Stimulated activated CD4-positive, alpha-beta T cell treated with anti-CD3 and anti-CD28 coated beads, Interleukin-15, amount 100 ng/mL, for 1 hour (primary cell): ENCODE measurements at places on chromosomes 7 and 10.

- no peak for DNase-seq
These were observed 24.4 kb upstream of the KBTBD2 start for GRCh38 chr7:32916006-32916405.

- DNase-seq: no peak
These were observed 586.7 kb upstream of the GALNT17 start for GRCh38 chr7:70545214-70545613.

- no peak for DNase-seq
These were observed 3.6 kb downstream of the ZSCAN21 start for GRCh38 chr7:100053215-100053614.

DNA sequence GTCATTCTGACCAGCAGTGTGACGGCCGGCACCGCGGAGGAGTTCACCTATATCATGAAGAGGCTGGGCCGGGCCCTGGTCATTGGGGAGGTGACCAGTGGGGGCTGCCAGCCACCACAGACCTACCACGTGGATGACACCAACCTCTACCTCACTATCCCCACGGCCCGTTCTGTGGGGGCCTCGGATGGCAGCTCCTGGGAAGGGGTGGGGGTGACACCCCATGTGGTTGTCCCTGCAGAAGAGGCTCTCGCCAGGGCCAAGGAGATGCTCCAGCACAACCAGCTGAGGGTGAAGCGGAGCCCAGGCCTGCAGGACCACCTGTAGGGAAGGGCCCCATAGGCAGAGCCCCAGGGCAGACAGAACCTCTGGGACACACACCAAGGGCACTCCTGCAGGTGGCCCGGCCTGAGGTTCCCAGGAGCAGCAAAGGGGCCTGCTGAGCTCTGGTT lies 9.0 kb downstream of the RBP3 start:
- DNase-seq: no peak

GRCh38 chr10:133475821-133476640 lies 22.3 kb downstream of the SCART1 start:
- DNase-seq: no peak

DNA sequence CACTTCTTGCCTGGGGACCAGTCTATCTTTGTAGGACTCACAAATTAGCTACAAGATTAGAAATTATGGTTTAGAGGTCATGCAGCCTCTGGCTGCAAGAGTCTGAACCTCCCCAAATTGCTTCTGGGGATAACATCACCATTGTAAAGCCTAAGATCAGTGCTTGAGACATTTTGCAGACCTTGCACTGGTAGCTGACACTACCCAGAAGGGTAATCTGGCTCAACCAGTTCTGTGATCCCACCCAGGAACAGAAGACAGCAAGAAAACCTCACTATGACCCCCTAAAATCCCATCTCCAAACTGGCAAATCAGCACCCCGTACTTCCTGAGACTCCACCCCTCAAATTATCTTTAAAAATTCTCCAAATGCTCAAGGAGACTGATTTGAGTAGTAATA lies 58.2 kb upstream of the CDK13 start:
- no peak for DNase-seq

DNA sequence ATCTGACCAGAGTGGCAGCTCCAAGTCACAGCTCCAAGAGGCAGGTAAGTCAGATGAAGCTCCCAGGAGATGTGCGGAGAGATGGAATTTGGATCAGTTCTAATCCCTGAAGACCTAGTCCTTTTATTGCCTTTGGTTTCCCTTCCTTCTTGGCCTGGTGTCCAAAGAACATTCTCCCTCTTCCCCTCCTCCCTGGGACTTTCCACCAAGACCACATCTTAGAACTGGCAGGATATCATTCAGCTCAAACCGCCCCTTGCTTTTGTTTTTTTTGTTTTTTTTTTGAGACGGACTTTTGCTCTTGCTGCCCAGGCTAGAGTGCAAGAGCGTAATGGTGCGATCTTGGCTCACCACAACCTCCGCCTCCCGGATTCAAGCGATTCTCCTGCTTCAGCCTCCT lies 190.8 kb downstream of the GFRA1 start:
- no peak for DNase-seq

- no peak for DNase-seq
These were observed 235.5 kb downstream of the ZEB1 start for GRCh38 chr10:31554556-31554955.

DNA sequence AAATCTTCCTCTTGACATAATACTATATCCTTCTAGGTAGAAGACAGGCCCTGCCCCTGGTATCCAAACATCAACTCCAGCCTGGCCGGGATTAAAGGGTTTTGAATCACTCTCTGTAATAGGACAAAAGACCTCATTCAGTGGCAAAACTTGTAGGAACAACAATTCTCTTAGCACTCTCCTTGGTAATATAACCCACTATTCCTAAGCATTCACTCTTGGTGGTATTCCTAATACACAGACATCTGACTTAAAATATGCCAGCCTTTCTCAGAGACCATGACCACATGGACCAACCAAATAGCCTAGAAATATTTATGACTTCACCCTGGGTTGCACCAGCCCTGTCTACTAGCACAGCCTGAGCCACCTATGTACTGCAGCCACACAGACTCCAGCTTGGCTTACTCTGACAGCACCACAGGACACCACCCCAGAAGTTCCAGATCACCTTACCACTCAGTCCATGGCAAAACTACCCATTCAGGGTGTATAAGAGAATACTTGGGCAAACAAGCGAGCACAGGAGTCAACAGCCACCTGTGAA lies 244.9 kb upstream of the NEBL start:
- no peak for DNase-seq

- no peak for DNase-seq
These were observed 5.8 kb downstream of the TSPAN15 start for GRCh38 chr10:69456880-69457693.

GRCh38 chr10:114885443-114885842 lies 52.6 kb upstream of the TRUB1 start:
- DNase-seq: no peak

GRCh38 chr10:74912182-74912581 lies 85.8 kb downstream of the KAT6B start:
- no peak for DNase-seq

- no peak for DNase-seq
These were observed 72.8 kb upstream of the NMT2 start for GRCh38 chr10:15241306-15241705.

GRCh38 chr7:104903846-104904245 lies 110.2 kb upstream of the KMT2E start:
- DNase-seq: no peak

DNA sequence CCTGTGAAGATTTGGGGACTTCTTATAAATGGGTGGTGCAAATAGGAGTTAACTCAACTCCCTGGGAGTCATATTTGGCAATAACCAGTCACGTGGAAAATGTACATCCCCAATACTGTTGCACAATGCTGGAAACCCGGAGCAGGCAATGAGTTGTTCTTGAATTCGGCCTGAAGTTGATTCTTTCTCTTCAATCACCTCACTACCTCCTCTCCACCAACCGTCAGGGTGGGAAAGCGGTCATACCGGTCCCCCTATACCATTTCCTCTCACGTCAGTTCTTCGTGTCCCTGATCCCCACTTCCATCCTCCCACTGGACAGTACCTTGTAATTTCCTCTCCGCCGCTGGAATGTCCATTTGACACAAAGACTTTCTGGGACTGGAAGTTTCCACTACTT lies 2.8 kb downstream of the GIMAP5 start:
- DNase-seq: no peak

- DNase-seq: no peak
These were observed 19.5 kb upstream of the PLPP4 start for GRCh38 chr10:120437541-120437940.

GRCh38 chr7:17679458-17679857 lies 260.8 kb downstream of the SNX13 start:
- DNase-seq: no peak

DNA sequence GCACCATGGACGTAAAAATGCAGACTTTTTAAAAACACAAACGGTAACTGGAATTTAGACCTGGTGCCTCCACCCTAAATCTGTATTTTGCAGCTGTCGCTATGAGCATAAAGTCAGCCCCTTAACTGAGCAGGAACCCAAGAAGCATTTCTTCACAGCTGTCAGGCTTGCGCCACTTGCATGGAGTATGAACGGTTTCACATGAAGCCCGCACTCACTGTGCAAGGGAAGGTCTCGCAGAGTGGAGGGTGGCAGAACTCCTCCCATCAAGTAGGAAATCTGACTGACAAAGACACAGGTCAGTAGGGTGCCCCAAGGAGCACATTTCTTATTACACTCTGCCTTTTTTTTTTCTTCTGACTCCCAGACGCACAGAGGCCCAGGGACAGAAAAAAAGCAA lies 58.5 kb downstream of the ELMO1 start:
- DNase-seq: no peak

- no peak for DNase-seq
These were observed 121.9 kb downstream of the USP6NL start for GRCh38 chr10:11489591-11489990.

DNA sequence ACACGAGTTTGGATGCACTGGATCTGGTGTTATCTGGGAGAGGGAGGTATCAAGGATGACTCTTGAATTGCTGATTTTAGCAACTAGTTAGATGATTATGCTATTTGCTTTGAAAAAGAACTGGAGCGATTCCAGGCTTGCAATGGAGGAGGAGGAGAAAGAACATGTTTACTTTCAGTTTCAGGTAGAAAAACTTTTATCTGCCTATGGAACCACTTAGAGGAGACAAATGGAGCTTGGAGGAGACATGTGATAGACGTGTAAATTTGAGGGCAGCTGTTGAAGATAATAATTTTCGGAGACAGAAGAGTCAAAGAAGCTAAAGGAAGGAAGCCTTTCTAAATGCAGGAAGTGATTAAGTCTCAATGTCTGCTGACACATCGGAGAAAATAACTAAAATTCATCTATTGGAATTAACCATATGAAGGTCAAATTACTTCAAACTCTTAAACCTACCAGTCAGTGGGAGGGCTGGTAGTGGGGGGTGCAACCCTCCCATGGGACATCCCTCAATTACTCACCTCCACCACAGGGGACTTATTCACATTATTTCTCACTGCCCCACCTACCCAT lies 56.4 kb upstream of the GNAI1 start:
- DNase-seq: no peak

- DNase-seq: no peak
These were observed 1.0 kb downstream of the CHST15 start for GRCh38 chr10:124092250-124092859.

- no peak for DNase-seq
These were observed 199.7 kb downstream of the TNS3 start for GRCh38 chr7:47382200-47382599.

- no peak for DNase-seq
These were observed 101.3 kb upstream of the CTBP2 start for GRCh38 chr10:125261491-125262186.

DNA sequence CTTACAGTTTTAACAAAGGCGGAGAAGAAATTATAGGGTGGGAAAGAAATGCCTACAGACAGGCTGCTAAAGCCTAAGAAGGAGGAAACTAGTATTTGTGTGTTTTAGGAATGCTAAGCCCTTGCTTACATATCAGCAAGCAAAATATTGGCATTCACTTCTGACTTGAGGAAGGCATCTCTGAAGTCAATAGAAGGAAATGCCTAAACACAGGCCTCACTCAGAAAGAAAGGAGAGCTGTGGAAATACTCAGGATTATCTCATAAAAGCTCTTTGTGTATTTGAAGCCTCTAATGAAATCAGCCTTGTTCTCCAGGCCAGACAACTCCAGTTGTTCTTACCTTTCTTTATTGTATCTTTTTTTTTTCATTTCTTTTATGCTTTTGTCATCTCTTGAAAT lies 158.0 kb downstream of the AUTS2 start:
- DNase-seq: no peak

GRCh38 chr7:69827558-69827957 lies 229.3 kb downstream of the AUTS2 start:
- no peak for DNase-seq

DNA sequence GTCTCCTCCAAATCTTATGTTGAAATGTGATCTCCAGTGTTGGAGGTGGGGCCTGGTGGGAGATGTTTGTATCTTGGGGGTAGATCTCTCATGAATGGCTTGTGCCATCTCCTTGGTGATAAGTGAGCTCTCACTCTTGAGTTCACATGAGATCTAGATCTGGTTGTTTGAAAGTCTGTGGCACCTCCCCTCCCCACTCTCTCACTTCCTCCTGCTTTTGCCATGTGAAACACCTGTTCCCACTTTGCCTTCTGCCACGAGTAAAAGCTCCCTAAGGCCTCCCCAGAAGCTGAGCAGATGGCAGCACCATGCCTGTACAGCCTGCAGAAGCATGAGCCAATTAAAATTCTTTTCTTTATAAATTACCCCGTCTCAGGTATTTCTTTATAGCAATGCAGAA lies 23.5 kb downstream of the TMEM229A start:
- no peak for DNase-seq

DNA sequence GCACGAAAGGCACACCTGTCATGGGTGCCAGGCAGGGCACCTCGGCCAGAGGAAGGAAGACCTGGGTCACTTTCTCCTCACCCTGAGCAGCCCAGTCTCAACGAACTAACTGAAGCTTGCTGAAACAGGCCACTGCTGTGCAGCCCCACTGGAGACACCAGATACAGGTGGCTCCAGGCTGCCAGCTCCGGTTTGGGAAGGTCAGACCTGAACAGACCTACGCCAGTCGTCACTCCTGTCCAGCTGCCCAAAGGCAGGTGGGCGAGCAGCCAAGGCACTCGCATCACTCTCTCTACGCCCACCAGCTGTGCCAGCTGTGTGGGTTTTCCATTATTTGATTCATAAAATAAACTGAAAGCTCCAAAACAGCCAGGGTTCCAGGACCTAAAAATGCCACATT lies 256.1 kb downstream of the ZMYND11 start:
- no peak for DNase-seq

DNA sequence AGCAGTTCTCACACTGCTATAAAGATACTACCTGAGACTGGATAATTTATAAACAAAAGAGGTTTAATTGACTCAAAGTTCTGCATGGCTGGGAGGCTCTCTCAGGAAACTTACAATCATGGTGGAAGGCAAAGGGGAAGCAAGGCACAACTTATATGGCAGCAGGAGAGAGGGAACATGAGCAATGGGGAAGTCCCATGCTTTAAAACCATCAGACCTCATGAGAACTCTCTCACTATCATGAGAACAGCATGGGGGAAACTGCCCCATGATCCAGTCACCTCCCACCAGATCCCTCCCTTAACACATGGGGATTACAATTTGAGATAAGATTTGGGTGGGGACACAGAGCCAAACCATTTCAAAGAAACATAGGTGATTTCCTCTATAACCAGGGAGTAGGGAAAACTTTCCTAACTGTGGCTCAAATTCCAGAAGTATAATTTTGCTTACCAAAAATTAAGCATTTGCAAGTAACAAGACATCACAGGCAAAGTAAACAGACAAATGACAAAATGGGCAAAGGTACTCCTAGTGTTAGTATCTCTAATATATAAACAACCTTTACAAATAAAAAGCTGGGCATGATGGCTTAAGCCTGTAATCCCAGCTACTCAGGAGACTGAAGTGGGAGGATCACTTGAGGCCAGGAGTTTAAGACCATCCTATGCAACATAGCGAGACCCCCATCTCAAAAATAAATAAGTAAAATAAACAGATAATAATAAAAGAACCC lies 88.0 kb downstream of the KBTBD2 start:
- DNase-seq: no peak
